ENCODE measurements at places on chromosomes 12 and 14.

DNA sequence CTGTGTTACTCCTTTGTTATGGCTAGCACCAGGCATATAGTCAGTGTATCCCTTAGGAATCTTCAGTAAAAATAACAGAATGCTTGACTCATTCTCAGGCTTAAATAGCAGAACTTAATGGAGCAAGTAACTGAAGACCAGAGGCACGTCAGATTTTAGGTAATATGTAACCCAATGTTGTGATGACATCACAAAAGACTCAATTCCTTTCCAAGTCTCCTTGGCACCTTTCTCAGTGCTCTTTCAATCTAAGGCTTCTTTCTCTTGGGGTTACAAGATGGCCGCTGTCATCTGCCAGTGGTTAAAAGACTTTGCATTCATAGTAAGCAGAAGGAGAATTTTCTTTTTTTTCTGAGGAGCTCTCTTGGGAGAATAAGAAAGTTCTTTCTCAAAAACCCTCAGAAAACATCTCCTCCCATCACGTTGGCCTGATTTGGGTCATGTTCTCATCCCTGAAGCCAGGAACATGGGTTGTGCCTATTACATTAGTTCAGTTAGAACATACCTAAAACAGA is 33.4 kb upstream of the DCN start:
- no peak for DNase-seq

GRCh38 chr12:45260104-45260815 is 44.4 kb downstream of the ANO6 start:
- no peak for DNase-seq

GRCh38 chr12:46240436-46240835 is 28.4 kb downstream of the SLC38A1 start:
- no peak for DNase-seq

DNA sequence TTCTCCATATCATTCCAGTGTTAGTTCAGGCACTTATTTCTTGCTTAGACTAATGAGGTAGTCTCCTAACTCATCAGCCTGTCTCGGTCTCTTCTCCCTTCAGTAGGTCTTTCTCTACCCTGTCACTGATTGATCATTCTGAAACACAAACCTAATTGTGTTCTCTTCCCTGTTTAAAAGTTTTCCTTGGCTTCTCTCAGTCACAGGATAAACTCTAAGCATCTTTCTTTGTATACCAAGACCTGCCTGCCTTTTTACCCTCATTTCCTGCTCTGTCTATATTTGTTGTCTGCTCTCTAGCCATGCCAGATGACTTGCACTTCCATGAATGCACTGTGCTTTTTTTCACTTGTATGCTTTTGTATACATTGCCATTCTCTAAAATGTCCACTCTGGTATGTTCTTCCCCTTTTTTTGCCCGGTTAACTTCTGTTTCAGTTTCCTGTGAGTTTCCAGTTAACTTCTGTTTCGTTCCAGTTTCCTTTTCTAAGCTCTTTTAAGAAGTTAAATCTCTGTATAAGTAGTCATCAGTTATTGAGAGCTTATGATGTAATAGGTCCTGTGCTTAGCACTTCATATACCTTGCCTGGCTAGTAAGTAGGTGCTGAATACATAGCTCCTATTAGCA is 12.8 kb downstream of the DIP2B start:
- DNase-seq: no peak

GRCh38 chr14:20809917-20810316 is 7.3 kb upstream of the RNASE1 start:
- no peak for DNase-seq

DNA sequence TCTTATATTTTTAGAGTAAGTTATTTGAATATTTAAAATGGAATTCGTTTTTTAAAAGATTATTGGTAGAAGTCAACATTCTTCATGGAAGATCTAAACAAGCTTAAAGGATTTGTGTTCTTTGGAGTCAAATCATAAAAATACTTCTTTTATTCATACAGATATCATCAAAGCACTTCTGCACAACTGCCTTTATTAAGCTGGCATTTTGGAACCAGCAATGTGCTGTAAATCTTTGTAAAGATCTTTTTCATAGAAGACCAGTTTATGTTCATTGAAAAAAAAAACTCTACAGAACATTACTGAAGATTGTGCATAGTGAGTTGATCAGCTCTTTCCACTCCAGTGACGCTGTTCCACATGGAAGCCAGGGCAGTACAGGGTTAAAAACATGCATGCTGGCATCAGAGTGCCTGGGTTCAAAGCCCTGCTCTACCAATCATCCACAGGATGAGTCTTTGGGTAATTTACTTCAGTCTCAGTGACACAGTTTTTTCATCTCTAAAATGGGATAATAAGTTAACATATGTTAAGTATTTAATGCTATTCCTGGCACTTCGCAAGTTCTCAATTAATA is 109.6 kb upstream of the SLC38A4 start:
- no peak for DNase-seq

DNA sequence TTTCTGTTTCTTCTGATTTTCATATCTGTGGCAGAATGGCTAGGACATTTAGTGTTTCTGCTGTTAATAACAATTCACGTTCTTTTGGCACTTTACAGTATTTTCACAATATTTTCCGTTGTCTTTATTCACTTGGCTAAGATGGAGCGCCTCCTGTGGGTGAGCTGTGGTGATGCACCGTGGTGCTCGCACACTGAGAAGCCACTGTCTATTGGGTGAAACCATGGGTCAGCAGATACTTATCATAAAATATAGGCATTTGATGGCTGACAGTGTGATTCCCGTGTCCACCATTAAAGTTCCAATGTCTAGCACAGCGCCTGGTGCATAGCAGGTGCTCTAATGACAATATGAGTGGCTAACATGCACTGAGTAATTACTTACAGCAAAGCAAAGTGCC is 141.8 kb downstream of the VRK1 start:
- DNase-seq: no peak

DNA sequence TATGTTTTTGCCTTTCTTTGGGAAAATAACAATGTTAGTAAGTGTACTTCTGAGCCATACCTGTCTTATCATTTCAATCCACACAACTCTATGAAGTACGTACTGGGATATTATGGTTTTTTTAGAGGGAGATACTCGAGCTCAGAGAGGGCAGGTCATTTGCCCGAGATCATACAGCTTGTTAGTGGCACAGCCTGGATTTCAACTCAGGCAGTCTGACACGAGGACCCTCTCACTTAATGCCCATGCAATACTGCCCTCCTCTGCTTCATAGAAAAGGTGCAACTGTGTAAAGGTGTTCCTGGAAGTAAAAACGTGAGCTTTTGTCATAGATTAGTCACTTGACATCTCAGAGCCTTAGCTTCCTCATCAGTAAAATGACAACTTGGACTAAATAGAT is 128.0 kb downstream of the NDUFA12 start:
- DNase-seq: no peak

GRCh38 chr12:61188801-61189595 is 1071.2 kb upstream of the USP15 start:
- DNase-seq: no peak

GRCh38 chr14:64293976-64294671 is at the start of gene ESR2:
TSS of gene ESR2 (minus strand) at chr14:64294371. CDS start at chr14:64282985, 11,386 bp downstream.
- peak; percentile 10 for DNase-seq

DNA sequence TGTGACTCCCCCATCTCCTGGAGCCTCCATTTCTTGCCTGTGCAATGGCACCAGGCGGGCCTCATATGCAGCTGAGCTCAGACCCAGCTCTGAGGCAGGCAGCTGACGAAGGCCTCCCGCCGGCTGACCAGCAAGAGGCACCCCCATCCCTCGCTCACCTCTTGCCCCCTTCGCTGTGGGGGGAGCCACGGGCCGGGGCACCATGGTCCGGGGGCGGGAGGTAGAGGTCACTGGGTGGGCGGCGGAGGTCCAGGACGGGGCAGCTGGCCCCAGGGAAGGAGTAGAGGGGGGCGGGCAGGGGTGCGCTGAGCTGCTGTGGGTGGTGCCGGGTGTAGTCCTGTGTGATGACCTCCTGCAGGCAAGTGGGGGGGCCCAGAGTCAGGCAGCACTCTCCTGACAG is 39.4 kb downstream of the RFLNA start:
- no peak for DNase-seq

DNA sequence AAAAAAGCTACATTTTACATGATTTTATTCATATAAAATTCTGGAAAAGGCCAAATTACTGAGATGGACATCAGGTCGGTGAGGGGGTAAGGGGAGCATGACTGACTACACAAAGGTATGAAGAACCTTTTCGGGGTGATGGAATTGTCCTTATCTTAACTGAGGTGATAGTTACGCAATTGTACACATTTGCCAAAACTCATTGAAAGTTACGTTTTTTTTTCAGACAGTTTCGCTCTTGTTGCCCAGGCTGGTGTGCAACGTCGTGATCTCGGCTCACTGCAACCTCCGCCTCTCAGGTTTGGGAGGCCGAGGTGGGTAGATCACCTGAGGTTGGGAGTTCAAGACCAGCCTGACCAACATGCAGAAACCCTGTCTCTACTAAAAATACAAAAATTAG is 29.4 kb upstream of the PLEKHG3 start:
- DNase-seq: no peak

DNA sequence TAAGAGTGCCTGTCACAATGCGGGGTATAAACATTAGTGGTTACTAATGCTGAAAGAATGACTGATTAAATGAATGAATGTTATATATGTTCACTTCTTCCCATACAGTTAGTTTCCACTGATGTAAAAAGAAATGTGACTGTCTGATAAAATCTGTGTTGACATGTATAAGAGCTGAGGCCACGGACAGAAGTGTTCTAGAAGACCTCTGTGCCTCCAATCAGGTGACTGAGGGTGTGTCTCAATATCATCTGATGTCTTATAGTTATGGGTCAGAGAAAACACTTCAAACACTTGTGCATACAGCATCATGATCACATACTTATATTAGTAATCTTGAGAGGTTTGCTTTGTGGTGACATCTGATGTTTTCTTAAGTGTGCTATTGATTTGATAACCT is 183.4 kb downstream of the TTC7B start:
- DNase-seq: no peak

GRCh38 chr12:25992026-25992782 is 33.7 kb downstream of the RASSF8 start:
- DNase-seq: no peak

GRCh38 chr14:55116246-55117030 is 12.6 kb upstream of the LGALS3 start:
- no peak for DNase-seq

- no peak for DNase-seq
Observed at GRCh38 chr12:78146365-78146772, 315.7 kb downstream of the NAV3 start.

DNA sequence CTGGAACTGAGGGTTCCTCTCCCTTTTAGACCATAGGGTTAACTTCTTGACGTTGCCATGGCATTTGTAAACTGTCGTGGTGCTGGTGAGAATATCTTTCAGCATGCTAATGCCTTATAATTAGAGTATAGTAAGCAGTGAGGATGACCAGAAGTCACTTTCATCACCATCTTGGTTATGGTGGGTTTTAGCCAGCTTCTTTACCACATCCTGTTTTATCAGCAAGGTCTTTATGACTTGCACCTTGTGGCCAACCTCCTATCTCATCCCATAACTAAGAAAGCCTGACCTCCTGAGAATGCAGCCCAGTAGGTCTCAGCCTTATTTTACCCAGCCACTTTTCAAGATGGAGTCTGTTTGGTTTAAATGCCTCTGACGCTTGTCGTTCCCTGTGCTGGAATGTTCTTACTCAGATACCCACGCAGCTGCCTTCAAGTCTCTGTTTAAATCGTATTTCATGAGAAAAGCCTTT is 44.2 kb downstream of the BBS10 start:
- DNase-seq: no peak

DNA sequence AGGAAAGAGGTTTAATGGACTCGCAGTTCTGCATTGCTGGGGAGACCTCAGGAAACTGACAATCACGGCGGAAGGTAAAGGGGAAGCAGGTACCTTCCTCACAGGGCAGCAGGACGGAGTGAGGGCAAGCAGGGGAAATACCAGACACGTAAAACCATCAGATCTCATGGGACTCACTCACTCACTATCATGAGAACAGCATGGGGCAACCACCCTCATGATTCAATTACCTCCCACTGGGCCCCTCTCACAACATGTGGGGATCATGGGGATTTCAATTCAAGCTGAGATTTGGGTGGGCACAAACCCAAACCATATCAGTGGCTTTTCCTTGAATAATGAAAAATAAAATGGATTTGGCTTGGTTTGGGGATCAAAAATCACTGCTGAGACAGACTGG is 380.5 kb downstream of the VRK1 start:
- no peak for DNase-seq

- DNase-seq: no peak
Observed at GRCh38 chr12:50633955-50634354, 129.2 kb downstream of the DIP2B start.

DNA sequence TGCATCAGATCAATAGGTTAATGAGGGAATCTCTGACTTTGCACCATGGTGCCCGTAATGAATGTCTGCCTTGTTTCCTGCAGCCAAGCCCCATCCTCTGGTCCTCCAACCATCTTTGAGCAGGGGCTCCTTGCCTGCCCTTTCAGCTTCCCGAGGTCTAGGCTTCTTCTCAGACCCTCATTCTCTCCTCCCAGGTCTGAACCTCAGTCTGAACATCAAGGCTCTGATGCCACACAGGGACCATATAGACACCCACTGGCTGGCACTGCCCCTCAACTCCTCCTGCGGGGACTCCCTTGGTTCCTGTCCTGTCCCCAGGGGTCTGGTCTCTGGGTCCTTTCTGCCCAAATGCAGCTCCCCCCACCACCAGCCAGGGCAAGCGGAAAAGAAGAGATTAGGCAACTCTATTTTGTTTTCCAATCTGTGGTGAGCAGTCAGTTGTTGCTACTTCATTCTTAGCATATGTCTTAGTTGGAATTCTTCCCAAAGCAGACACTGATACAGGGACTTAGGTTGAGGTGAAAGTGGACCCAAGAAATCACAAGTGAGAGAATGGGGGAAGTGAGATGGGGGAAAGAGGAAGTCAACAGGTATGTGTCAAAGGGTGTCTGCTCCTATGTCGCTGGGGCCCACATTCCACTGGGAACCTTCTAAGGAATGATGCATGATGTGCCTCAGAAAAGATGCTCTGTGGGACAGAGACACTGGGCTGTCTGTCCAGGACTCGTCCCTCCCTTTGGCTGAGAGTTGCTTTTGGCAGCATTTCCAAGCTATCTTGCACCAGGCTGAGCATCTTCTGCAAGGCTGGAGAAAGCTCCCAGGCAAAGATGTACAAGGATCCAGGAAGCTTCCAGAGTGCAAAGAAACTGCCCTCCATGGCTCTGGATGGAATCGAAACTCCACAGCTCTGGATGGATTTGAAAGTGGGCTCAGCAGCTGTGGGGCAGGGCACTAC is 1096.5 kb upstream of the TMEM132C start:
- DNase-seq: no peak

GRCh38 chr14:50601394-50601793 is 41.4 kb downstream of the ATL1 start:
- DNase-seq: no peak

GRCh38 chr12:106084014-106084671 is 54.6 kb downstream of the NUAK1 start:
- DNase-seq: no peak

DNA sequence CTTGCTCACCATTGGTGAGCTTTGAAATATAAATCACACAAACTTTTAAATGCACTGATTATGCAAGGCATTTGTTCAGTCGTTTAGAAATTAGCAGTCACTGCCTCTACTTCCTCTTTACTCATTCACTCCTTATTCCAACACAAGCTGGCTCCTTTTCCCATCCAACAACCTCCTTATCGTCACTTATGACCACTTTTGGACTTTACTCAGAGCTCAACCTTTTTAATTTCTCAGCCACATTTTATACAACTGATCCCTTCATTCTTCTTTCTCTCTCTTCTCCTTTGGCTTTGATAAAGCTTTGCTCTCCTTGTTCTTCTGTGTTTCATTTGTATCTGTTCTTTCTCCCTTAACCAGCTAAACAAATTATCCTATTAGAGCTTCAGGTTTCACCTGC is 126.4 kb upstream of the PLEKHA5 start:
- DNase-seq: no peak

GRCh38 chr12:131123817-131124216 is 170.1 kb downstream of the ADGRD1 start:
- DNase-seq: no peak
